ENCODE measurements at places on chromosomes 12 and 14. TPM values are rescaled to one million over a fixed set of nuclear protein-coding genes. Genes with fewer than 3 reads are reported as not detected.

Gene C12orf54
- total RNA-seq = not detected

Gene ANO4
- total RNA-seq = not detected

- no peak for DNase-seq
These were observed 6.9 kb upstream of the BMP4 start for GRCh38 chr14:53963320-53964227.

- DNase-seq = no peak
These were observed 462 bp downstream of the SRP54 start for GRCh38 chr14:34983148-34983760.

DNA sequence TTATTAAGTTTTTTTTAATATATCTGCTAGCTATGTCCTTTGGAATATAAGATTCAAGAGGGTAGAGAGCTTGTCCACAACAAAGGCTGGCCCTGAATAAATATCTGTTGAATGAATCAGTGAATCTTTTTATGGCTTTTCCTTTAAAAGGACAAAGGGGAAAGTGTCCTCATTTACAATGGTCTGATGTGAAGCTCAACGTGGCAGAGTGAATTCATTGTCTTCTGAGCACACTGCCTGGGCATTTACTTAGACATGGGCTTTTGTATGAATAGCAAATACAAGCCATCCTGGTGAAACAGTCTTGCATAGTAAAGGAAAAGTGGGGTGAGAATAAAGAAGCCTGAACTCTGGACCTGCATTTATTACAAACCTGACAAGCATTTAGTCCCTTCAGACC is 201.2 kb downstream of the NELL2 start:
- no peak for DNase-seq

Measured in CD4-positive, CD25-positive, alpha-beta regulatory T cell (primary cell).